ENCODE measurements at places on chromosomes 3 and 15.

- DNase-seq, result no peak
Observed at GRCh38 chr3:141093397-141093796, 42.2 kb downstream of the SPSB4 start.

- DNase-seq, result no peak
Observed at GRCh38 chr3:136023264-136023978, 57.9 kb downstream of the PPP2R3A start.

GRCh38 chr3:153658136-153658535, 463.1 kb upstream of the ARHGEF26 start:
- DNase-seq, result no peak

- DNase-seq, result no peak
Observed at GRCh38 chr15:100193277-100193860, 148.4 kb downstream of the ADAMTS17 start.

DNA sequence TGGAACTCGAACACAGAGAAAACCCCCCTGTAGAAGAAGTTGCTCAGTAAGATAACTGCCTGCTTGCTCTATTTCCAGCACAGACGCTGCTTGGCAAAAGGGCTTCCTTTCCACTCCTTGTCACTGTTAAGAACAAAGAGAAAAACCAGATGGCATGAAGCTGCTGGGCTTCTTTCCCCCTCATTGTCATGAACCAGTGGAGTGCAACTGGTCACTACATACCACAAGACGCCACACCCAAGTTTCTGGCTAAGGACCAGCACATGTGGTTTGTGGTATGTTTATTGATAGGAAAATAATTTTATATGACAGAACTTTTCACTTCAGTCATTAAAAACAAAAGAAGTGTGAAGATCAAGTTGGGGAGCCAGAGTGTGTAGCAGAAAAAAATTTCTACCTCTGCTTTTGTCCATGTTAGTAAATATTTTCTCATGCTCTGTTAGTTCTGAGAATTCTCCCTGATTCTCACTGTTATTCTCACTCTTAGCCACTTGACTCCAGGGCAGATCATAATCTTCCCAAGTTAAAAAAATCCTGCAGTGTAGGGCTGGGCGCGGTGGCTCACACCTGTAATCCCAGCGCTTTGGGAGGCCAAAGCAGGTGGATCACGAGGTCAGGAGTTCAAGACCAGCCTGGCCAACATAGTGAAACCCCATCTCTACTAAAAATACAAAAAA, 37.9 kb downstream of the CLK3 start:
- no peak for DNase-seq

DNA sequence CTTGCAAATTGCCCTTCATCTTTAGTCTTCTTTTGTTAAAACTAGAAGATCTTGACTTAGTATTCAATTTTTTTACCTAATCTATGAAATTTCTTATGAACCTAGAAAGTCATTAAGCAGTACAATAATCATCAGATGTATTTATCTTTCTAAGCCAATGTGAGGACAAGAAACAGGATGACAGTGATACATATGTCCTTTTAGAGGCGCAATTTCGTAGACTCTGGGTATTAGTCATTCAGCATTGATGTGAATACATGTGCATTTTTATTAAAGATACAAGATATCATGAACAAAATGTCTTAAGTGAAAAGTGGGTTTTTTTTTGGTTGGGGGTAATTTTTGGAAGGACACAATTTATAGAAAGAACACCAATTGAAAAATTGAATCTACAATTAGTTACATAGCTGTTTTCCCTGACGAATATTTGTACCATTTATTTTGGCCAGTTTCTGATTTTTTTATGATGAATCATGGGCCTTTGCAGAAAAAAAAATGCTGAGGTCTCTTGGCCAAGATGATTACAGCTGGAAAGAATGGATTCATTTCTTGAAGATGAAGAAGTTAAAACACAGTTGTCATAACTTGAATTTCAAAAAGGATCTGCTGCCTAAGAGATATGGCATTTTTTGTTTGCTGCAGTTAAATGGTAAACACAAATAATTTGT, 48.9 kb upstream of the AGTR1 start:
- no peak for DNase-seq

- DNase-seq, result no peak
Observed at GRCh38 chr3:69411346-69411745, 25.5 kb upstream of the FRMD4B start.

- no peak for DNase-seq
Observed at GRCh38 chr3:104460477-104461406, 906.0 kb upstream of the ALCAM start.

GRCh38 chr3:136544532-136544931, 207.6 kb downstream of the STAG1 start:
- DNase-seq, result no peak

Measured in activated CD4-positive, alpha-beta memory T cell treated with anti-CD3 and anti-CD28 coated beads for 36 hours (primary cell).